ENCODE measurements at places on chromosomes 5 and 9. TPM values are rescaled to one million over a fixed set of nuclear protein-coding genes. Genes with fewer than 3 reads are reported as not detected.

The GALNT10 gene
- polyA plus RNA-seq: 14.9 TPM

The SH2D3C gene
- polyA plus RNA-seq: 41.0 TPM

The WHRN gene
- polyA plus RNA-seq: 4.5 TPM

The KLF9 gene
- polyA plus RNA-seq: 49.8 TPM

The CDX1 gene
- polyA plus RNA-seq: 0.09 TPM

The LPAR1 gene
- 5.2 TPM for polyA plus RNA-seq

The FBLL1 gene
- polyA plus RNA-seq: 0.18 TPM

The PCA3 gene
- polyA plus RNA-seq: 0.08 TPM

The PCDHGB1 gene
- polyA plus RNA-seq: 0.17 TPM

The ZFP2 gene
- 0.35 TPM for polyA plus RNA-seq

The TBC1D13 gene
- polyA plus RNA-seq: 14.0 TPM

- H3K4me1 ChIP-seq: peaks cover 7% of the 10 kb centered on the region
- H3K36me3 ChIP-seq: no peaks in the 10 kb centered on the region
- H3K27ac ChIP-seq: no peak overlapping the region
Observed at GRCh38 chr9:105290954-105291353, 46.5 kb downstream of the SLC44A1 start.

- H3K36me3 ChIP-seq: peaks cover 7% of the 10 kb centered on the region
- DNase-seq: peak; percentile 88
- peaks cover 7% of the 10 kb centered on the region for H3K4me1 ChIP-seq
- no peak within 1 kb of the TSS for H3K4me3 ChIP-seq
Observed at GRCh38 chr5:156326718-156327259, at the start of gene SGCD. Gene SGCD, plus strand, starts transcription at chr5:156327164.

DNA sequence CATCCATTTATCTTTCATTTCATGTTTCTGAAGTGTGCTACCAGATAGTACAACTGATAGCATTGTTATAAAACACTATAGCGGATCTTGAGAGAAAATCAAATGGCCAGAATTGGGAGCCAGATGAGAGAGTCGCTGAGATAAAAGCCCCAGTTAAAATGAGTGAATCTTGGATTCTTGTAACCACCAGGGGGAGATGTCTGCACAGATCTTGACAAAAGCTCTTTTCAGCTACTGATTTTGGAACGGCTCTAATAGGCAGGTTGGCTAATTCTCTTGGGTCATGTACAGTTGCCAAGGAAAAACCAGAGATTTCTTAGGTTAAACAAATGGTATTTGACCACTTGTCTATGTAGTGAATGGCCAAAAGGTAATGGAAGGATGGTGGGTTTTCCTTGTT lies 21.7 kb downstream of the F2RL2 start:
- no peak overlapping the region for H3K4me3 ChIP-seq
- H3K27me3 ChIP-seq: no peaks in the 10 kb centered on the region
- H3K27ac ChIP-seq: no peak overlapping the region
- DNase-seq: peak; percentile 80
- peaks cover 4% of the 10 kb centered on the region for H3K4me1 ChIP-seq

DNA sequence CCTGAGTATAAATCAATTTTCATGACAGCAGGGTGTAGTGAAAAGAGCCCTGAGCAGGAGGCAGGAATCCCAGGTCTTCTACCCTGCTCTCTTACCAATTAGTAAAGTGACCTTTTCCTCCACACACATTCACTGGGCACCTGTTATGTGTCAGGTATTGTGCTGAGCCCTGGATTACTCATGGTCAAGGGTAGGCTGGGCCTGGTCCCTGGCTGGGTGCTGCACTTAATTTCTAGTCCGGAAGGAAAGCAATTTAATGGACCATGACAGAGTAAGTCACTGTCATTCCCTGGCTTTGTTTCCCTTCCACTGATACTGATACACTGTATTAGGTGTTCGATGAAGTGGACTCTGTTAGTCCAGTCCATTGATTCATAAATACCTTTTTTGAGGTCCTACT lies 29.1 kb upstream of the BRINP1 start:
- H3K27ac ChIP-seq: no peak overlapping the region
- no peak for DNase-seq

DNA sequence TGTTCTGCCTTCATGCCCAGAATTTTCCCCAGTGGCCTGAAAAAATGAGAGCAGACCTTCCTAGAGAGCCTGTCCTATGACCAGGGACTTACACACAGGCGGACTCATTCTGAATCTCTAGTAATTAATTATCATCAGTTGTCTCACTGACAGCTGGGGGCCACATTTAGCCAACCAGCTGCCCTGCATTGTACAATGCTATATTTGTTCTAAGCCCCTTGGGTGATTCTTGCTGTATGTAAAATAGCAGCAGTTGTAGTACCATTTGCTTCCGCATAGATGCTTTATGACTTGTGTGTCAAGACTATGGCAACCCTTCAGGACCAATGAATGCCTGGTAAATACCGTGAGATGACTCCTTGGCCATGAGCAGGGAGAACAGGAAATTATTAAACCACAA lies 415.4 kb upstream of the SEMA6A start:
- no peaks in the 10 kb centered on the region for H3K4me1 ChIP-seq
- H3K4me3 ChIP-seq: no peak overlapping the region
- no peak for DNase-seq
- no peak overlapping the region for H3K27ac ChIP-seq

DNA sequence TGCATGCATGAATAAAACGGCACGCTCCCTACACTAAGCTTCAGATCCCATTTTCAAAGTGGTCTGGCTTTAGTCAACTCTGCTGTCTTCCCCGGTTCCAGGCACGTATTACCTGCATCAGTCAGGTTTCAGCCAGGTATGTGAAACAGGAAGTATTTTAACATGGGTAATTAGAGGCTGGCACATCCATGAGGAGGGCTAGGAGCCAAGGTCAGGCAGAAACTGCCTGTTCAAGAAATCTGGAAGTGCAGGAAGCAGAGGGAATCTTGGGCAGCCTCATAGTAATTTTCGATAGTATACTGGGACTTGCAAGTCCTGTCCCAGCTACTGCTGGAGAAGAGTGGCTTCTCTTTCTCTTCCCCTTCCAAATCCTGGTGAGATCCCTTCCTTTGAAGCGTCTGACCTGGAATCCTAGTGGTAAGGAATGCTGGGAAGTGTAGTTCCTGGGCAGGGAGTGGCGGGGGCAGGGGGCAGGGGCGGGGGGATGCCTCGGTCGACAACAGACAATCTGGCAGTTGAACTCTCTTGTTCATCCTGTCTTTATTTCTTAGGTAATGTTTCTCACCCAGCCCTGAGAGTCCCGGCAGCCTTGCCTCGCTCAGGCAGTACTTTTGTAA lies 403.1 kb downstream of the TLE4 start:
- no peaks in the 10 kb centered on the region for H3K36me3 ChIP-seq
- H3K27ac ChIP-seq: no peak overlapping the region
- H3K27me3 ChIP-seq: no peaks in the 10 kb centered on the region

DNA sequence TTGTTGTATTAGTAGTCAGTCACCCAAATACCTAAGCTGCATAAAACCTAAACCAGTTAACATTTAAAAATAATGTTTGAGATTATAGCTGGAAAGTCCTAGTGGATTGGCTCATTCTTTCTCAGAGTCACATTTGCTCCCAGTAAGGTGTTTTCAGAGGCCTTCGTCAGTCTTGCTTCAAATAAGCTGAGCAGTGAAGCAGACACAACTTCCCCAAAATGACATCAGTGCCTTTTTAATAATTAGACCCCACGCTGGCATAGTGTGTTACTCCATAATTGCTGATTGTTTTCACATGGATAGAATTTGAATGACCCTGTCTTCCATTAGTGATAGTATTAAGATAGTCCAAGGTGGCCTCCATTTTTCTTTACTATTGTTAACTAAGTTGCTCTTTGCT lies 245.8 kb downstream of the PJA2 start:
- peaks cover 2% of the 10 kb centered on the region for H3K4me1 ChIP-seq
- no peaks in the 10 kb centered on the region for H3K36me3 ChIP-seq
- H3K27me3 ChIP-seq: no peaks in the 10 kb centered on the region
- no peak for DNase-seq
- no peak overlapping the region for H3K27ac ChIP-seq

GRCh38 chr5:142215915-142216681 lies 107.5 kb downstream of the NDFIP1 start:
- H3K27ac ChIP-seq: no peak overlapping the region
- H3K4me1 ChIP-seq: peaks cover 8% of the 10 kb centered on the region
- no peak for DNase-seq
- no peak overlapping the region for H3K4me3 ChIP-seq
- no peaks in the 10 kb centered on the region for H3K36me3 ChIP-seq

- peak; percentile 66 for DNase-seq
- no peaks in the 10 kb centered on the region for H3K36me3 ChIP-seq
- peaks cover 12% of the 10 kb centered on the region for H3K4me1 ChIP-seq
- peak overlapping the region; percentile 33 for H3K27ac ChIP-seq
- H3K4me3 ChIP-seq: no peak overlapping the region
Observed at GRCh38 chr5:124599028-124599973, 147.1 kb downstream of the ZNF608 start.

- DNase-seq: peak; percentile 57
- no peaks in the 10 kb centered on the region for H3K27me3 ChIP-seq
- no peak overlapping the region for H3K4me3 ChIP-seq
- H3K4me1 ChIP-seq: no peaks in the 10 kb centered on the region
- no peaks in the 10 kb centered on the region for H3K36me3 ChIP-seq
Observed at GRCh38 chr9:134210908-134211810, 46.8 kb upstream of the RNU6ATAC start.

DNA sequence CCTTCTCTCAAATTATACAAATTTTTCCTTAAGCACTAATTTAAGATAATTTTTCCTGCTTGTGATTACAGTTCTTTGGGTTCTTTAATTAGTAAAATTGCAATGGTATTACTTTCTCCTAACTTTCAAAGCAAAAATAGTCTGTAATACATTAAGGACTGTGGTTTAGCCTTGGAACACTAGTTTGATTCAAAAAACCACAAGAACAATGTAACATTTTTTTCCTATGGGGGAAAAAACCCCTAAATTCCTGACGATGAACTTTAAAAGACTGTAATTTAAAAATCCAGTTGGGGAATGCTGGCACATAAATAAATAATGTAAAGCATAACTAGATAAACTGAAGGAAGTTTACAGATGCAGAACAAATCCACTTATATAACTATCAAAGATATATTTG lies 65.3 kb downstream of the CDC14B start:
- H3K27ac ChIP-seq: no peak overlapping the region
- no peak overlapping the region for H3K4me3 ChIP-seq
- peaks cover 2% of the 10 kb centered on the region for H3K36me3 ChIP-seq
- no peak for DNase-seq
- H3K4me1 ChIP-seq: peaks cover 1% of the 10 kb centered on the region

DNA sequence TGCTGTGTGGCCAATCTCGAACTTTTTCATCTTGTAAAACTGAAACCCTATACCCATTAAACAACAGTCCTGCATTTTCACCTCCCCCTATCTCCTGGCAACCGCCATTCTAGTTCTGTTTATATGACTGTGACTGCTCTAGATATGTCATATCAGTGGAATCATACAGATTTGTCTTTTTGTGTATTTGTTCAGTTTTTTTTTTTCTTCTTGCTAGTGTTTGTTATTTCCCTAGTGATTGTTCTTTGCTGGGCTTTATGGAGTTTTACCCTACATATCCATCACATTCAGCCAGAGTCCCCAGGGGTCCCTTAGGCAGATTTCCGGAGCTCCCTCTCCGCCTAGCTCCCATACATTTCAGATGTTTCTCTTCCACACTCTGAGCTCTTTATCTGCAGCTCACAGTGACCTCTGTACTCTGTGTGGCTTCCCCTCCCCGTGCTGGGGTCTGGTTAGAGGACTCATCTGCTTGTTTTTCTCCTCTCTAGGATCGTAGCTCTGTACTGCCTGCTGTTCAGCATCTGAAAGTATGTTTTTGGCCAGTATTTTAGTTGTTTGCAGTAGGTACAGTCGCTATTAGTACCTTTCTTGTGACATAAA lies 25.1 kb upstream of the CARTPT start:
- H3K36me3 ChIP-seq: no peaks in the 10 kb centered on the region
- DNase-seq: peak; percentile 46
- H3K27ac ChIP-seq: no peak overlapping the region
- no peak overlapping the region for H3K4me3 ChIP-seq

DNA sequence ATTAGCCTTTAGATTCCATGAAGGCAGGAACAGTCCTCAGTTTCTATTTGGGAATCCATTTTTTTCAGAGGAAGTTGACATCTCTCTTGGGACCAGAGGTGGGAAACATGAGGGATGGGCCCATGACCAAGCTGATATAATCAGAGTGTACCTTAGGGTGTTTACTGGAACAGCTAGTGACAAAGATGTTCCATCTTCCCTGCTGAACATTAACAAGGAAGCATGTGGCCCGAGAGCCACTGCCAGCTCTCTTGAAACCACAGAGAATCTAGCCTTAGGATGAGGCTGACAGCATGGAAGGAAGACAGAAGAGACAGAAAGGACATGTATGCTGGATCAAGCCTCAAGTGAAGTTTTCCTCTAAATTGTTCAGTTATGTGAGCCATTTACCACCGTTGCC lies 16.0 kb downstream of the AQP3 start:
- no peaks in the 10 kb centered on the region for H3K27me3 ChIP-seq
- no peak for DNase-seq
- no peak overlapping the region for H3K27ac ChIP-seq
- no peaks in the 10 kb centered on the region for H3K4me1 ChIP-seq

GRCh38 chr5:172626031-172626581 lies 15.0 kb upstream of the NEURL1B start:
- no peak for DNase-seq
- H3K27ac ChIP-seq: no peak overlapping the region
- no peaks in the 10 kb centered on the region for H3K27me3 ChIP-seq
- no peaks in the 10 kb centered on the region for H3K4me1 ChIP-seq
- H3K36me3 ChIP-seq: no peaks in the 10 kb centered on the region
- no peak overlapping the region for H3K4me3 ChIP-seq

GRCh38 chr5:157130925-157131324 lies 11.7 kb downstream of the MED7 start:
- H3K4me3 ChIP-seq: no peak overlapping the region
- no peaks in the 10 kb centered on the region for H3K27me3 ChIP-seq
- no peak for DNase-seq
- H3K27ac ChIP-seq: no peak overlapping the region

- peak overlapping the region; percentile 51 for H3K27ac ChIP-seq
- H3K27me3 ChIP-seq: no peaks in the 10 kb centered on the region
- DNase-seq: peak; percentile 96
Observed at GRCh38 chr9:72315089-72315509, 49.9 kb downstream of the ZFAND5 start.

- no peak overlapping the region for H3K4me3 ChIP-seq
- DNase-seq: no peak
- no peaks in the 10 kb centered on the region for H3K27me3 ChIP-seq
- no peaks in the 10 kb centered on the region for H3K36me3 ChIP-seq
- H3K4me1 ChIP-seq: no peaks in the 10 kb centered on the region
Observed at GRCh38 chr5:116872986-116873385, 298.4 kb upstream of the SEMA6A start.

- H3K27ac ChIP-seq: peak overlapping the region; percentile 59
- H3K4me3 ChIP-seq: no peak overlapping the region
- peak; percentile 98 for DNase-seq
- H3K36me3 ChIP-seq: no peaks in the 10 kb centered on the region
Observed at GRCh38 chr5:171596391-171596878, 177.0 kb downstream of the FGF18 start.

DNA sequence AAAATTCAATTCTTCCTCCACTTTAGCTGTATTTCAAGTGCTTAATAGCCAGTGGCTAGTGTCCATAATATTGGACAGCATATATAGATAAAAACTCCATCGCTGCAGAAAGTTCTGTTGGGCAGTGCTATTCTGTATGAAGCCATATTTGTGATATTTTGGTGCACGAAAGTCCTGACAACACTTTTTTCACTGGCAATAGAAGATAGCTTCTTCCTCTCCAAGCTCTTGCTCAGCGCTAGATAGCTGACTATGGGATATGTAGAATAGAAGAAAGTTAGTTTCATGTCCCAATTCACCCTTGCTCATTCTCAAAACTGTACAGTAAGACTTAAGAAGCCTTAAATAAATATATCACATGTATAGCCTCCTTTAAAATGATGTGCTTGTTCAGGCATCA lies 269.9 kb downstream of the TLR4 start:
- no peaks in the 10 kb centered on the region for H3K36me3 ChIP-seq
- H3K4me3 ChIP-seq: no peak overlapping the region
- no peak for DNase-seq
- H3K4me1 ChIP-seq: no peaks in the 10 kb centered on the region
- H3K27ac ChIP-seq: no peak overlapping the region
